ENCODE measurements at places on chromosomes 6 and 20.

GRCh38 chr20:12575352-12576095, 433.2 kb upstream of the SPTLC3 start:
- DNase-seq: no peak

GRCh38 chr6:163543321-163543720, 128.8 kb downstream of the QKI start:
- DNase-seq: no peak

- no peak for DNase-seq
These were observed 303.8 kb upstream of the TBX18 start for GRCh38 chr6:85068221-85068620.

DNA sequence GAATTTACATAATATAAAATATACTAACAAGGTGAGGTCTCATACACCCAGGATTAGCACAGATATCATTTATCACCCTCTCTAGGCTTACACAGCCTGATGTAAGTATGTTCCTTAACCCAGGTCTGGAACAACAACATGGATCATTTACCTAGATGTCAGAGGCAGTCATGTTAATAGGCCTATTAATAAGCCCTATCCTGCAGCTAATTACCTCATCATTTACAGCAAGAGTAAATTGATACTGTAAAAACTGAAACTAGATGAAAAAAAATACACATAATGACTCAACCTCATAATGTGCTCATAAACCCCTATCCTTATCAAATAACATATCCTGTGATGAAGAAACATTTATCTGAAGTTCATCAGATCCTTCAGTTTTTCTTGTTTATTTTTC, 334.3 kb upstream of the MANEA start:
- no peak for DNase-seq

DNA sequence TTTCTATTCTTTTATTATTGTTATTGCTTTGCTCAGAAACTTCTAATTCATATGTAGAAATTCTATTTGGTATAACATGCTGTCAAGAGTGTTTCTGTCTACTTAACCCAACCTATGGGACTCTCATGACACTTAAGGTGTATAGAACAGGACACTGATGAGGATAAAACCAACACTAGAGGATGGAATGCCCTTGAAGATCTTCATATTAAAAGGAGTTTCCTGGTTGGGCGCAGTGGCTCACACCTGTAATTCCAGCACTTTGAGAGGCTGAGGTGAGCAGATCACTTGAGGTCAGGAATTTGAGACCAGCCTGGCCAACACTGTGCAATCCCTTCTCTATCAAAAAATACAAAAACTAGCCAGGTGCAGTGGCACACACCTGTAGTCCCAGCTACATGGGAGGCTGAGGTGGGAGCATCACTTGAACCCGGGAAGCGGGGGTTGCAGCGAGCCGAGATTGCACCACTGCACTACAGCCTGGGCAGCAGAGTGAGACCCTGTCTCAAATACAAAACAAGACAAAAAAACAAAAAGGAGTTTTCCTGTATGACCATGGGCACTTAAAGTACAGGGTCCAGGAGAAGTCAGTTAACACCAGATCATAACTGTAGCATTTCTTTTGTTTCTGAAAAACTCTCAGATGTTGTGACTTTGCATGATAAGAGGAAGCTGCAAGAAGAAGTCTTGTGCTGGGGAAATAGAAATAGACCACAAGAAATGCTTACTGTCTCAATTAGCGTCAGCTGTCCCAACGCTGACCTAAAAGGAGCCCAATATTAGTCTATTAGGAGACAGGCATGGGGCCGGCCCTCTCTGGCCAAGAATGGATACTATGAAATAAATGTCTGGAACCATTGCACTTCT, 38.9 kb upstream of the CD2AP start:
- peak; percentile 70 for DNase-seq

- no peak for DNase-seq
These were observed 11.9 kb downstream of the ZNF335 start for GRCh38 chr20:45959956-45960630.

DNA sequence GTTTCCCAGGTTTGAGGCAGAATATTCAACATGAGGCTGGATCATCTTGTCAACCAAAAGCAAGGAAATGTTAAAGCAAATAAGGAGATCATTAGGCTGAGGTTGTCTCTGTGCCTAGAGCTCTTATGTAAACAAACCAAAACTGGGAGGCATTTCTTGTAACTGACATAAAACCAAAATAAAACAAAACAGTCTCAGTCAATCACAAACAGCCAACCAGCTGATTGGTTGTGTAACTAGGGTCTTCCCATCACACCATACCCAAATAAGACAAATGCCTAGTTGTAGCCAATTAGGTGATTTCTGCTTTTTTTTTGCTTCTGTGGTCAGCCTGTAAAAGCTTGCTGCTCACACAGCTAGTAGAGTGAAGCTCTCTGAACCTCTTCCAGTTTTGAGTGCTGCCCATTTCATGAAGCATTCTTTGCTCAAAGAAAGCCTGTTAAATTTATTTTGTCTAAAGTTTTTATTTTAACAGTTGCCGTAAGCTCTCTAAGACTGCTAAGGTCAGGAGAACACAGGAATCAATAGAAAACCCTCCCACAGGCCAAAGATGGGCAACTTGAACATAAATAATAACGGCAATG, 8.9 kb upstream of the FITM2 start:
- DNase-seq: no peak

- DNase-seq: no peak
These were observed 28.9 kb upstream of the FAM83D start for GRCh38 chr20:38897267-38897666.

GRCh38 chr6:105921781-105922180, 164.4 kb upstream of the PRDM1 start:
- DNase-seq: no peak

DNA sequence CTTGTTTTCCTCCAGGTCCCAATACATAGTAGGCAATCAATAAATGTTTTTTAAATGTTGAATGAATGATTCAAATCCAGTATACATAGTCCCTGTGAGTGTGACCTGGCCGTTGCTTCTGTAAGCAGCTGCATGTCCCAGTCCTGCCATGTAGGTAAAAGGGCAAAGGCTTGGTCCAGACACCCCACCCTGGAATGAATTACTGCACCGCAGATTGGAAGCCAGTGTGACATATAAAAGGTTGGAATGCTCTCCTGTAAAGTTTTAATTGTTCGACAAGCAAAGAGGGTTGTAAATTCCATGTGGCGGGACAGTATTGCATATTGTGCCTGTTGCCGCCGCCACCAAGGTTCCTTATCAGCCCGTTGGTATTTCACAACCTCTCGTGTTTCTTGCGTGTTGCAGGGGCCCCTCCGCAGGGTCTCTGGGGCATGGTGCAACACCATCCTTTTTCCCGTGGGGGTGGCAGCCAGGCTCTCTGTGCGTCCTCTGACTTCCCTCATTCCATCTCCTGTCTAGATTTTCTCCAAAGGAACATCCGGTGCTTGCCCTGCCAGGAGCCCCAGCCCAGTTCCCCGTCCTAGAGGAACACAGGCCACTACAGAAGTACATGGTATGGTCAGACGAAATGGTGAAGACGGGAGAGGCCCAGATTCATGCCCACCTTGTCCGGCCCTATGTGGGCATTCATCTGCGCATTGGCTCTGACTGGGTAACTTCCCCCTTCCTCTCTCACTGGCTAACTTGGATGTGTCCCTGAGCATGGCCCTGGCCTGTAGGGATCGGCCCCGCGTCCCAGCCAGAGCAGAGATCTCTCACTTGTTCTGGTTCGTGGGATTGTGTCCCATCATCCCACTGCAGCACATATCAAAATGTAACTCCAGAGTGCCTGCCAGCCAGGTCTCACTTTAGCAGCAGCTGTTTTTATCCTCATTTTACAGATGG, 20.3 kb downstream of the POFUT1 start:
- DNase-seq: no peak

DNA sequence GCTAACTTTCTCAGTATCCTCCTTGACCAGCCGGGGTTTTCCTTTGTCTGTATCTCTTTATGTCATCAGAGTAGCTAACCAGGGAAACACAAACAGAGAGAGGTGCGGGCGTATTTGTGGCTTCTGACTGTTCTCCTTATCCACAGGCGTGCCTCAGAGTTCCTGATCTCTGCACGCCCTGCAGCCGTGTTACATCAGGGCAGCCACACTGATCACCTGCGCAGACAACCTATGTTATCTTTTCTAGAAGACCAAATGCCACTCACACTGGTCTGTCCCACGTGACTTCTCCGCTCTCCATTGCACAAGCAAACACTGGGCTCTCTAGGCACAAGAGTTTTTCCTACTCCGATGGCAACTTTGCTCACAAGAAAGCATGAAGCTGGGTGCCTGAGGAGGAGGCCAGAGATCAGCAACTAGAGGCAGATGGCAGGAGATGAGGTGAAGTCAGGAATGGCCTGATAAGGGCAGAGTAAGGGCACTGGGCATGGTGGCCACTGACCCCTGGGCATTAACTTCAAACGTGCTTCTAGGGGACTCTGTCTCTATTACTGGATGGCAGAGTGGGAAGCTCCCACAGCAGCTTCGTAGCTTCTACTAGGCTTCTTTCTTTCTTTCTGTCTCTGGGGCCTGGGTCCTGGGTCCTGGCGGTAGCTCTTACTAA, 4.5 kb downstream of the PDE10A start:
- no peak for DNase-seq

GRCh38 chr6:28158318-28158717, 16.6 kb downstream of the ZKSCAN8 start:
- DNase-seq: no peak

DNA sequence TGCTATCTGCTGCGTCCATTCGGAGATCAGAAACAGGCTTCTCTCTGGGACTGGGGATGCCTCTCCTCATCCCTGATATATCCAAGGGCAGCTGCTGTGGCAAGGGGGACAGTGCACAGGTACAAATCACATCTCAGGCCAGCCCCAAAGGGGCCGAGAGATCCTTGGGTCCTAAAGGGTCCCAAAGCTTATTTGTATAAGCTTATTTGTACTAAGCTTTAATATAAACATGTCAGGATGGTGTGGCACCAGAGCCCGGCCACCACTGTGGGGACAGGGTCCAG, 45.3 kb downstream of the FGD2 start:
- no peak for DNase-seq

GRCh38 chr6:151806757-151807512, 547 bp upstream of the ESR1 start:
- DNase-seq: no peak

- DNase-seq: no peak
These were observed 86.6 kb upstream of the QKI start for GRCh38 chr6:163327921-163328320.

DNA sequence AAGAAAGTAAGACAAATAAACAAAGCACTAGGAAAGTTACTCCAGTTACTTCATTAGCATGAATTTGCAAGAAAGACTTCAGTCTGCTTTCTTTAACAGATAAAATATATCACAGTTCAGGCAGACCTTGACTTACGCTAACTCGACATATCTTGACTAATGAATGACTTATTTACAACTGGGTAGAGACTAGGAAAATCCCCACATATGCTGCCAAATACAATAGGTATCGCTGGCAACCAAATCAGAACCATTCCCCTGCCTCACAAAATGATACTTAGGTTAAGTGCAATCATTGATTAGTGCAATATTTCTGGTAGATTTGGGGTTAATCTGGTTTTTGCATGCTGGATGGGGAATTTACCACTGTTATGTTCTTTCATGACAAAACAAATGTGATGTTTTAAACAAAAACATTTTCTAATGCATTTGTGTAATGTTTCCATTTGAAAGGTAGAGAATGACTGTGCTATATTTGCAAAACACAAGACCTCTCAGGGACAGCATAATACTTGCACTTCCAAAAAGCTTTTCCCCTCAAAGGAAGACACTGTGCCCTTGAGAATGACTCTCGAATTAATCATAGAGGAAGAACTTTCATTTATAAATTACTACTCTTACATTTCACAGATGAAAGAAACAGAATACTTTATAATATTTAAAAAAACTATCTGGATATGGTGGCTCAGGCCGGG, 101.6 kb downstream of the PRKN start:
- no peak for DNase-seq

DNA sequence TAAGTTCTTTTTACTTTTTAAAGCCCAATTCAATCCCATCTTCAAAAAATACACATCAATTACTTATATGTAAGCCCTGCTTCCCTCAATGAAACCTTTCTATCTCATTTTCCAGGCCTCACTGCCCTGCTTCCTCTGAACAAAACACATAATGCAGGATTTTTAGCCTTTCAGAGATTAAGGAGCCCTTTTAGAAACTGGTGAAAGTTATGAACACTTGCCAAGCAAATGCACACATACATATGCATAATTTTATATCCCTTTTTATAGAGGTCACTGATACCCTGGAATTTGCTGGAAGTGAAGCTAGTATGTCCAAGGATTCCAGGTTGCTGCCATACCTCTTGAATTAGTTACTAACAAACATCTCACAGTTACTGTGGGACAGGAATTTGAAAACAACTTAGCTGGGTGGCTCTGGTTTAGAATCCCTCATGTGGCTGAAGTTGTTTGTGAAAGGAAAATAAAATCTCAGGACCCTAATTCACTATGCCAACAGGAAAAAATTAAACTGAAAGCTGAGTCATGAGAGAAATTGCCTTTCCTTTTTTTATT, 75.8 kb downstream of the UBE3D start:
- DNase-seq: no peak

DNA sequence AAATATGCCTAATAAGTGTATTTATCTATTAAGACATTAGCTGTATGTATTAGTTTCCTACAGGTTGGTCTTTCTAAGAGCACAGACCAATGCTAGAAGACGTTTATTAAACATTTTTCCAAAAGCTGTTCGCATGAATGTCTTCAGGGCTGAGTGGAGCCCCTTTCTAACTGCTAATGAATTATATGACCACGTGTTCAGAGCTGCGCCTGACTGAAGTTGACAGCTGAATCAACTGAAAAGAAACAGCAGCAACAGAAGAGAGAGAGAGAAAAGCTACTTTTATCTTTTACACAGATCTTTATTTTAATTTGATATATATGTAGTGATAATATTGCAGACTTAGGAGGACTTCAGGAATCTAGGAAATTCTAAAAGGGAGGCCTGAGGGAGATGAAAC, 75.2 kb upstream of the ARID1B start:
- peak; percentile 51 for DNase-seq

DNA sequence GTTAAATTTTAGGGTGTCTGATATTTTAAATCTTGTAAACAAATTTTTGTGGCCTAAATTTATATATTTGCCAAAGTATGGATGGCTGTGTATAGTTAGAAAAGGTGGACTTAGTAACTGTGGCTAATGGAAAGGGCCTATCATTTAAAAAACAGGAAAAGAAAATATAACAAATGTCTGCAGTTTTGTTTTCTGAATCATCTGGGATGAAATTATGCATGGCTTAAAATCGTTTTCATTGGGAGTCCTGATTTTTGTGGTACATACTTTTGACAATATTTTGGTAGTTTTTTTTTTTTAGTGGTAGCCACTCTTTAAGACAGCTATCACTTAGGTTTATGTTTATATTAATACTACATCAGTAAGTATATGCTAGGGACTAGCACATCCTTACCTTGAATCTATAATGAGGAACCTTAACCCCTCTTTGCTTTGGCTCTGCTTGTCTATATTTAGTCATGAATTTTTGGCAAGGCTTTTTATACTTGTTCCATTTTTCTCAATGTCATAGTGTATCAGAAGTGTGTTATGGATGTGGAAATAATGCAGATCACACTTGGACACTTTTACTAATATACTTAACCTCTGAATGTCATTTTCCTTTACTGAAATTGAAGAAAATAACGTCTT, 5.6 kb downstream of the ARID1B start:
- no peak for DNase-seq

All from OCI-LY7 (cell line).